ENCODE measurements at places on chromosomes 3 and 15.

DNA sequence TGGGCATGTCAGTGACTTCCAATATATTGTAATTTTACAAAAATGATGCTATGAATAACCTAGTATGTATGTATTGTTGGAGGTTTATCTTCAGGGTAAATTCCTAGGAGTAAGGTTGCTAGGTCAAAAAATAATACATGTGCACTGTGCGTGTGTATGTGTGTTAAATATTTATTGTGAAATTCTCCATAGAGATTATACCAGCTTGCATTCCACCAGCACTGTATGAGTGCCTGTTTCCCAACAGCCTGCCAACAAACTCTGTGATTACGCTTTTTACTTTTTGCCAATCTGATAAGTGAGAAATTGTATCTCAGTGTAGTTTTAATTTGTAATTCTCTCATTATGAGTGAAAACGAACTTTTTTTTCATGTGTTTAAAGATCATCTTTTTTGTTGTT is 12.6 kb upstream of the IGF2BP2 start:
- no peak for DNase-seq

DNA sequence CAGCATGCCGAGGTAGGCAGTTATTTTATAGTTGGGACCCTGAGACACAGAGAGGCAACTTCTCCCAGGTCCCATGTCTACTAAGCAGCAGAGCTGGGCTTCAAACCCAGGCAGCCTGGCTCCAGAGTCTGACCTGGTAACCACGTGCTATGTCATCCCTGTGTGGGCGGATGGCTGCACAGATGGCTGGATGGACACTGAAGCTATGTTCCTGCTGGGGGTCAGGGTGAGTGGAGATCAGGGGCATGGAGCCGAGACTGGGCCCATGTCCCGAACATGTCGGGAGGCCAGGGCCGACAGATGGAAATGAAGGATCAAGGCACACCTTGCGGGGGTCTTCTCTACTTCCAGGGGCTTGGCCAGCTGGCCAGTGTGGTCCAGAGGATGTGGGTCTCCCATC is 9.3 kb upstream of the FBLN2 start:
- DNase-seq: no peak

- no peak for DNase-seq
These were observed 52.1 kb downstream of the MYZAP start for GRCh38 chr15:57643826-57644225.

- no peak for DNase-seq
These were observed 304.4 kb downstream of the WDR72 start for GRCh38 chr15:53454843-53455721.

GRCh38 chr15:52857471-52857870 is 67.3 kb upstream of the ONECUT1 start:
- DNase-seq: no peak

GRCh38 chr3:197216914-197217313 is 81.5 kb downstream of the DLG1 start:
- no peak for DNase-seq
